Posterior vena cava (tissue), 2 donors: ENCODE measurements at places on chromosomes 3 and 15. TPM values are rescaled to one million over a fixed set of nuclear protein-coding genes. Genes with fewer than 3 reads are reported as not detected.

DNA sequence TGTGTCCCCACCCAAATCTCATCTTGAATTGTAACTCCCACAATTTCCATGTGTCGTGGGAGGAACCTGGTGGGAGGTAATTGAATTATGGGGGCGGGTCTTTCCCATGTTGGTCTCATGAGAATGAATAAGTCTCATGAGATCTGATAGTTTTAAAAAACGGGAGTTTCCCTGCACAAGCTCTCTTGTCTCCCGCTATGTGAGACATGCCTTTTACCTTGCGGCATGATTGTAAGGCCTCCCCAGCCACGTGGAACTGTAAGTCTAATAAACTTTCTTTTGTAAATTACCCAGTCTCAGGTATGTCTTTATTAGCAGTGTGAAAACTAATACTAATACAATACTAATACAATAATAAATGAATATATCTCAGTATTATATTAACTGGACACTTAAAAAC lies 9.9 kb upstream of the YEATS2 start:
- DNase-seq = no peak

- DNase-seq = no peak
Observed at GRCh38 chr3:58004973-58005372, 3.2 kb upstream of the FLNB start.

GRCh38 chr3:189911001-189911400 lies 209.7 kb downstream of the P3H2 start:
- no peak for DNase-seq

- DNase-seq = peak; percentile 63
Observed at GRCh38 chr3:59254433-59254832, 204.6 kb upstream of the CFAP20DC start.

GRCh38 chr3:173395073-173395411 lies 2.5 kb upstream of the NLGN1 start:
- no peak for DNase-seq

DNA sequence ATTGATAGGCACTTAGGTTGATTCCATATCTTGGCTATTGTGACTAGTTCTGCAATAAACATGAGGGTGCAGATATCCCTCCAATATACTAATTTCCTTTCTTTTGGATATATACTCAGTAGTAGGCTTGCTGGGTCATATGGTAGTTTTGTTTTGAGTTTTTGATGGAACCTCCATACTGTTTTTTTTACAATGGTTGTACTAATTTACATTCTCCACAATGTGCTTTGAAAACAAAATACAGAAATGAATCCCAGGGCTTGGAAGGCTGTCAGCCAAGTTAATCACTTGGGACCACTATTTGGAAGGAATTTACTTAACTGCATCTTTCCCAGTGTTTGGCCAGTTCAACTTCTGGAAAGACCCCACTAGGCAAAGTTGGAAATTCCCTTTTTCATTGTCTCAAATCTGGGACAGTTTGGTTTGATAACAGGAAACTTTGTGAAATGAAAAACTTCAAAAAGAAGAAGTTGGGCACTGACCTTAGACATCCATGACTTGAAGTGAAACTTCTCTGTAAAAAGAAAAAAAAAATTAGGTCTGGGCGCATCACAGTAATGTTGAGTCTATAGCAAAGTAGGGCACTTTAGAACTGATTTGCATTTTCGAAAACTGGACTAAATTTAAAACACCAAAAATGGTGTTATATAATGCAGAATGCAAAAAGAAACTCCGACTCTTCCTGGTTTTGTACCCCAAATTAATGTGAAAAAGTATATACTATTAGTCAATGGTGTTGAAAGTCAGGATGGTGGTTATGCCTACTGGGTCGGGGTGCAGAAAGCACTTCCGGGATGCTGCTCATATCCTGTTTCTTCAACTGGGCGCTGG lies 6.0 kb downstream of the CTSH start:
- DNase-seq = no peak

DNA sequence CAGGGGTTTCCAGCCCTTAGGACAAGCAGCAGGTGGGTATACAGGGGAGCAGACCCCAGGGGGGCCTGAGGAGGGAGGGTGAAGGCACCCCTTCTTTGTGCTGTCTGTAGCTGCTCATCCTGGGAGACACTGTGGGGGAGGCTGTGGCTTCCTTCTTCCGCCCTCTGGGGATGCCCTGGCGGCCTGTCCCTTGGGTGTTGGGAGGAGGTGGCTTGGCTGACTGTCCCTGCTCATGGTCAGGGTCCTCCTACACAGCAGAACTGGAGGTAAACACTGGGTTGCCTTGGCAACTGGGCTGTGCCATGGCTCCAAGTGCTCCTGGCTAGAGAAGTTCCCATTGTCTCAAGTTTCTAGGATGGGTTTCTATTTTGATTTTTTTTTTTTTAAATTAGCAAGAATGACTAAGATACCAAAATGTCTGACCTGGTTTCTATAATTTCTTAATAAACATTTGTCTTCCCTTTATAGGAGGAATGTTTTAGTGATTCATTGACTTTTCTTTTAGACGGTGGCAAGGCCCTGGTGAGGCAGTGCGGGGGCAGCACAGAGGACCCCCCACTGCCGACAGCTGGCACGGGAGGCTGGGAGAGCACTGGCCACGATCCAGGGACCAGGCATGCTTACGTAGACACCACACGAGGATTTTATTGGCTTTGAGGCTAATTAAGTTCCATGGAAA lies 12.4 kb downstream of the KLF13 start:
- DNase-seq = peak; percentile 92

DNA sequence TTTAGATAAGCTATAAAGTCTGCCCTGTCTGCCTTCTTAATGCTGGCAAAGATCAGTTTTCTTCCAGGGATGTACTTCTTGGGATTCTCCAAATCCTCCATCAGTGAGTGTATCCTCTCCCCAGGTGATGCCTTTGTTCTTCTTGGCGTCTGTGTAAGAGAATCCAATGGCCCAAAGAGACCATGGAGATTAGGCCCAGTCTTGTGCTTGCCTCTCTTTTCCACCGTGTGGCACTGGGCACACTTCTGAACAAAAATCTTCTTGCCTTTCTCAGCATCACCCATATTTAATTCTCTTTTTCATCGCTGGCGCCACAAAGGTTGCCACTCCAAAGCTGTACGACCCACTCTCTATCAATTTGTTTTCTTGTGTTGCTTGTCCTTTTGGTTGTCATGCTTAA lies 32.2 kb upstream of the TAMM41 start:
- DNase-seq = no peak

GRCh38 chr3:126433496-126434263 lies 39.0 kb downstream of the CFAP100 start:
- DNase-seq = peak; percentile 78

GRCh38 chr3:195550723-195551122 lies 7.6 kb upstream of the PPP1R2 start:
- no peak for DNase-seq

DNA sequence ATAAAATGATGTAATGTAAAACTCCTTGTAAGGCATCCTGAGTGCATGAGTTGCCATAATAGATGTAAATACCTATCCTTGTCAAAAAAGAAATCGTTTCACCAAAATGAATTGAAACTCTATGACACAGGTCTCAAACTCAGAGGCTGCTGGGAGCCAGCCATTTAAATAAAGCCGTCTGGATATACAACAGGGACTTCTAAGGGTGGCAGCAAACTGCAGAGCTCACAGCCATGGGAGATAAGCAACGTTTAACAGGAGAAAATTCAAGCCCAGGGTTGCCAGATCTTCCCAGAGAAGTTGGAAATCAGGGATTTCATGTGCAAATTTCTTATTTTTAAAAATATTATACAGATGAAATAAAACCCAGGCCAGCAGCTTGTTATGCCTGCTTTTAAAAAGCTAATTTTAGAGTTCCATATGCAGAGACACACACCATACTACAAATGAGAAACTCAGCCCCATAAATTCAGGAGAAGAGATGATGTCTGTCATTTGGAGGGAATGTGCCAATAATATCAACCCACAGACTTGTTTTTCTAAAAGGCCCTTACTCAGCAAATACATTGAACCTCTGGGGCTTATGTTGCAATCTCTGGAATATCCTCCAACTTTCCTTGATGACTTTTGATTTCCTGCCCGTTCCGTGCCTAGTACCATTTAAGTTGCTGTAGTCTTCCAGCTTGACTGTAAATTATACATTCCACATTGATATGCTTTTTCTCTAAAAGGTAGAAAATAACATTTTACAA lies 75.6 kb downstream of the AQP9 start:
- no peak for DNase-seq

GRCh38 chr3:150349314-150350097 lies 58.6 kb upstream of the TSC22D2 start:
- no peak for DNase-seq

DNA sequence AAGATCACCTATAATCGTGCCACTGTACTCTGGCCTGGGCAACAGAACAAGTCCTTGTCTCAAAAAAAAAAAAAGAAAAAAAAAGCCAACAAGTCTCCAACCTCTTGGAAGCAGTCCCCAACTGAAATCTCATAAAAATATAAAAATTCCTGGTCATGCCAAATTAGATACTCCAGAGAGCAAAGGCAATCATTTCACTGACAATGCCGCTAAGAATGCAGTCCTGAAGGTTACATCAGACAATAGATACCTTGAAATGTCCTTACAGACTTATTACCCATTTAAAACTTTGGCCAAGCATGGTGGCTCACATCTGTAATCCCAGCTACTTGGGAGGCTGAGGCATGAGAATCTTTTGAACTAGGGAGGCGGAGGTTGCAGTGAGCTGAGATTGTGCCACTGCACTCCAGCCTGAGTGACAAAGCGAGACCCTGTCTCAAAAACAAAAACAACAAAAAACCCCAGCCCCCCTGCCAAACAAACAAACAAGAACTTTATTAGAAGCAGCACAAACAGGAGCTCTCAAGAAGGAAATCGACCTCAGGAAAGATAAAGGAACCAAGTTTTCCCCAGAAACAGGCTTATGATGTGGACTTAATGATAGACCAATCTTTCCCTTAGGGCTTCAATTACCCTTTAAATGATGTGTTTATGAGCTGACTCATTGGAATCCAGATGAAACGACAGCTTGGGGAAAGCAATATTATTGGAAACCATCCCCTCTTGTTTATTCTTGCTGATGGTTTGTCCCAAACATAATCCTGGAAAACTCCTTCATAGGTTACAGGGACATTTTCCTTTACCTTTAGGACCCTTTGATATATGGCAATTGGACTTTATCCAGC lies 53.1 kb upstream of the XCR1 start:
- no peak for DNase-seq

Gene IGSF10
- 2.2 TPM for total RNA-seq

Gene SLC51A
- total RNA-seq = not detected

Gene CASR
- not detected for total RNA-seq

Gene ACOX2
- total RNA-seq = 11.9 TPM

Gene WNT7A
- not detected for total RNA-seq

Gene HRH1
- total RNA-seq = 11.4 TPM
